ENCODE measurements at places on chromosomes 12 and 14.

- DNase-seq: peak; percentile 84
Observed at GRCh38 chr12:64256166-64256800, 34.2 kb upstream of the KICS2 start.

DNA sequence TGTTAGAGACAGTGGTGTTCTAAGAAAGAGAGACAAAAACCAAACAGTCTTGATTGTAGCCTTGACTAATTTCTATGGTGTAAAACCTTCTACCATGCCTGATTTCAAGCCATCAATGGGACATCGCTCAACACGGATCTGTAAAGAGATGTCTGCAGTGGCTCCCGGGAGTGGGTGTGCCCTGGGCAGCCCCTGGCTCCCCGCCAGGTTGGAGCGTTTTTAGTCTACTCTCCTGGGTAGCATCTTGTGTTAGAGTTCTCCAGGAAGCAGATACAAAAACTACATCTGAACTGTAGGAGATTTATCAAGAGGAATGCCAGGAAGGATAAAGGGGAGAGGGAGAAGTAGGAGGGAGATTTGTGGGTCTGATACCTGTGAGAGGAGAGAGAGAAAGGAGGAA, 1212.9 kb downstream of the BCL11B start:
- DNase-seq: no peak

GRCh38 chr12:30447061-30447750, 248.5 kb downstream of the IPO8 start:
- no peak for DNase-seq

DNA sequence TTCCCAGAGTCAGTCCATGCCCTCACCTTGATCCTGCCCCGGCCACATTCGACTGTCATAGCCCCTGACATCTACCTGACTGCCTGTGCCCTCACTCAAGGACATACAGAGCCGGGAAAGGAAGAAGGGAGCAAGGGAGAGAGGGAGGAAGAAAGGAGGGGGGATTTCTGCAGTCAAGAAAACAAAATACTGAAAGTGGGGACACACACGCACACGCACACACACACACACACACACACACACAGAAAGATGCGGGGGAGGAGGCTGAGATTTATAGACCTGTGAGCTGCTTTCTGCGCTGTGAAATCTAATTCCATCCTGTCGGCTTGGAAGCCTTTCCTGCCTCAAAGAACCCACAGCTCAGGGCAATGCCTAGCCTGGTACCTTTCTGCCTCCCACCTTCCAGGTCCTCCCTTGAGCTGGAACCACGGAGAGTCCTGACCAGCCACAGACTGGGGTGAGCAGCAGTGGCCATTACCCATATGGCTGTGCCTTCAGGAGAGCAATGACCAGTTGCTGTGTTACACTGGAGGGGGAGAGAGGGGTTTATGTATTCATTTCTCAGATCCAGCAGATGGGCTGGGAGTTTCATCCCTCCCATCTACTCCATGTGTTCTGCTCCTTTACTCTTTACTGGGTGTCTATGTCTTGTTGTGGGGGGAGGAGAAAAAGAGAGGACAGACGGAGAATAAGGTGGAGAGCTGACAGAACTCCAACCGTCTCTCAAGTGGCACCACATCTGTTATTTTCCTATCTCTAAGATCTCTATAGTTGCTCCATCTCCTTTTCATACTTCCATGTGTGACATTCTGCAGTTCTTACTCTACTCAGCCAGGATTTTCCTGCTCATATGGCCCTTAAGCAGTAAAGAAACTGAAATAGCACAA, 12.9 kb downstream of the C14orf93 start:
- DNase-seq: no peak

Data from HT-29 (cell line).